ENCODE measurements at places on chromosomes 12 and 14.

DNA sequence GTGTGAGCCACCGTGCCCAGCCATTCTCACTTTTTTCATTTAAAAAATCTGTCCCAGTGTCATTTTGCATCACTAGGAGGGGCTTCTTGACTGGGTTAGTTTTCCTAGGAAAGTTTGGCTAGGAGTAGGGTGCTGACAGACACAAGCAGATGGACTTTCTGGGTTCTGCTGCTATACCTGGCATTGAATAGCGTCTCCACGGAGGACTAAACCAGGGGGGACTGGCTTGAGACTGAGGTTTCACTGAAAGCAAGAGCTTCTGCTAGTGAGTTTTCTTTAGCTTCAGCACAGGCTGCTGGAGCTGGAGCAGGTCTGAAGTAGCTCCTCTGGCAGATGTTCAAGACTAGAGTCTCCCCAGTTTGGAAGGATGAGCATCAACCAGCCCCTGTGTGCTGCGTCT, 1.4 kb downstream of the SLC10A1 start:
- no peak for DNase-seq

DNA sequence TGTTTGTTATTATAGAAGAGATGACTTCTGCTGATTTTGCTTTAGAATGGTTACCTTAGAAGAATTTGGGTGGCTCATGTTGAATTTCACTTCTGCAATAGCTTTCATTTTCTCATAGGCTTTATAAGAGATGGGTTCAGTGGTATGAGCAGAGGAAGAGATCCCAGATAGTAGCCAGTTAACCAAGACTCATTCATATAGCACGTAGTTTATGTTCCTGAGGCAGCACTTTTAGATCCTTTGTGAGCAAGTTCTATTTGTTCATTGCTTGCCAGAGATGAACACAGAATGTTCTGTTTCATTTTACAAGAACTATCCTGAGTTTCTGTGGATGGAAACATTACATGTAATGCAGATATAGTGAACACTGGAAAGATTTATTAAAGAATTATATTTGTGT, 32.2 kb downstream of the RAB21 start:
- DNase-seq = no peak

DNA sequence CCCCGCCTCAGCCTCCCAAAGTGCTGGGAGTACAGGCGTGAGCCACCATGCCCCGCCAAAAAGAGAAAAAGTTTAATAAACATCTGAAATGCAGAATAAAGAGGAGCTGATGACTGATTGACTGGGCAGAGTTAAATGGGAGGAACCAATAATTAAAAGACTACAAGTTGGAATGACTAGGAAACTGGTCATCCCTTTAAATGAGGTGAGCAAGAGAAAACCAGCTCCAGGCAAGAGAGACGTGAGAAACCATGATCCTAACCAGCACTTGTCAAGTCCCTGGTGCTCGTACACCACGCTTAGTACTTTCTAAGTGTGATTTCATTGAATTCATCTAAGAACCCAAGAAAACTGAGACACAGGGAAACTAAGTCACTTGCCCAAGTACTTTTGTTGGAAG, 47.9 kb downstream of the MAP1LC3B2 start:
- no peak for DNase-seq

- peak; percentile 88 for DNase-seq
These were observed 107.3 kb downstream of the BCL11B start for GRCh38 chr14:99164712-99165111.

DNA sequence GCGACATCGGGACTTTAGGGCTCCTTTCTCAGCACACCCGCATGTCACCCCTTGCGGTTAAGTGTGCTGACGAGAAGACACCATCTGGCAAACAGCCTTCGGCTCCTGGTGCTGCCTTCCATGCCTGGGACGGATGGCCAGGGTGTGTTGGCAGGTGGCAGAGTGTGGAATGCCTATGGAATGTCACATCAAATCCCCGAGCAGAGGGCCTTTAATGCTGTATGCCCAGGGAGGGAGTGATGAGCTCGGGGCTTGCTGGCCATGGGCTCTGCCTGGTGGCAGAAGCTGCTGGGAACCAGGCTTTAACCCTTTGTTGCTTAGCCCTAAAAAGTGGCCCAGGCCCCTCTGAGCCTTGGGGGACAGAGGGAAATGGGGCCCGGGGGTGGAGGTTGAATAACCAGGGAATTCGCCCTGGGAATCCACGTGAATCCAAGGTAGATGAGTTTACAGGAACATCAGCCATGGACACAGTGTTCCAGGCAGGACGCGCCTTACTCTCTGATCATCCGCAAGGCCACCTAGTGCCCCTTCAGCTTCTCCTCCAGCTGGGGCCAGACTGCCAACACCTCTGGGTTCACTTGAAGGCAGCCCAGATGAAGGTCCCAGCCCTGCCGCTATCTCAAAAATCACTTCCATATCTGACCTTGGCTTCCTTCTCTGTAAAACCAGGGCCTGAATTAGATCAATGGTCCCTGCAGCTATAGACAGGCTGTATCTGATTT, 17.4 kb downstream of the FAM181A start:
- no peak for DNase-seq

DNA sequence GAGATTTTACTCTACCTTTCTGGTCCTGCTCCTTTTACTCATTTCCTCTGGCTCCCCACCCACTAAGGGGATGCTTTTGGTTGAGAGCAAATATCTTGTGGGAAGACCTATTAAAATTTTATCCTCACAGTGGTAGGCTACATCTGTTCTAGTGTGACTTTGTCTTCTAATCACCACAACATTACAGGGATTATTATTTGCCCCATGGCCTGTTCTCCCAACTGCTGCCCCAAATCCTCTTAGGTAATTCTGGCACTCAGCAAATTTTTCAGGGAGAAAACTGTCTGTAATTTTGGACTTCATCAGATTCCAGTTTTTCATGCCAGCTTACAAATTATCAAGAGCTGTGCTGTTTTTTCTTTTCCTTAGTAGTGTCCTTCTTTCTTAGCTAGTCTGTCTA, 172.3 kb downstream of the GPHN start:
- DNase-seq = no peak

- DNase-seq = no peak
These were observed 312.8 kb upstream of the FKBP4 start for GRCh38 chr12:2481951-2482350.

GRCh38 chr12:118813778-118814357, 167.5 kb upstream of the SRRM4 start:
- DNase-seq = no peak

DNA sequence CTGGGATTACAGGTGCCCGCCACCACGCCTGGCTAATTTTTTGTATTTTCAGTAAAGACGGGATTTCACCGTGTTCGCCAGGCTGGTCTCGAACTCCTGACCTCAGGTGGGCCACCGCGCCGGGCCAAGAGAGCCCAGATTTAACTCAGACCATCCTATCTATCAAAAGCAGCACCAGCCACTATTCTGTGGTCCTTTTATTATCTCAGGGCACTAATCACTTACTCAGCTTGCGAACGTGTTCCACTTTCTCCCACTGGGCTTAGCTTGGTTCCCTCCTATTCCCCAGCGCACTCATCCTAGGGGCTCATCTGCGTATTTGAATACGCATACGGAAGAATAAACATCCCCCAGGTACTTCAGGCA, 16.2 kb upstream of the AACS start:
- DNase-seq = no peak

GRCh38 chr12:100348657-100349454, 8.0 kb upstream of the SLC17A8 start:
- DNase-seq = peak; percentile 58

GRCh38 chr12:5567016-5567725, 135.3 kb downstream of the NTF3 start:
- peak; percentile 25 for DNase-seq

GRCh38 chr14:51490205-51490604, 161.5 kb upstream of the FRMD6 start:
- no peak for DNase-seq

DNA sequence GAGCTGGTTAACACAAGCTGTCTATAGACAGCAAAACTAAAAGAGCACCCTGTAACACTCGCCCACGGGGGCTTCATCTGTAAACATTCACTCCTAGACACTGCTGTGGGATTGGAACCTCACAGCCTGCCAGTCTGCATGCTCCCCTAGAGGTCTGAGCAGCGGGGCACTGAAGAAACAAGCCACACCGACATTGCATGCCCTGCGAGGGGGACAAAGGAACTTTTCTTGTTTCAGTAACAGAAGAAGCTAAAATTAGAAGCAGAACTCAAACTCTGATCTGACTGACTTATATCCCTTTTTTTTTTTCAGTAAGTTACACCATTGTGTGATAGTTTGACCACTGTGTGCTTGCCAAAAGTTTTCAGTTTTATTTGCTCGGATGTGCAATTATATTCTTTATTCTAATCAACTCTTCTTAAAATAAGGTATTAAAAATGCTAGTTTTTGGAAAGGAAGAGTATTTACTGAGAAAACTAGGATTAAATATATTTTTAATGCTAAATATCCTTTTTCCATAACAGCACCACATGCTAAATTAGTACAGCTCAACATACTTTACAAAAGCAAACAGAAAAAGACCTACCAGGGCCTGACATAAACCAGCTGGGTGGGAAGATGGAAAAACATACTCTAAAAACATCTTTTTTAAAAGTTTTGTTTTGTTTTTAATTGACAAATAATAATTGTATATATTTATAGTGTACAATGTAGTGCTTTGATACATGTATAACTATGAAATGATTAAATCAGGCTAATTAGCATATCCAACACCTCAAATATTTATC, 100.2 kb downstream of the EPS8 start:
- DNase-seq = no peak

DNA sequence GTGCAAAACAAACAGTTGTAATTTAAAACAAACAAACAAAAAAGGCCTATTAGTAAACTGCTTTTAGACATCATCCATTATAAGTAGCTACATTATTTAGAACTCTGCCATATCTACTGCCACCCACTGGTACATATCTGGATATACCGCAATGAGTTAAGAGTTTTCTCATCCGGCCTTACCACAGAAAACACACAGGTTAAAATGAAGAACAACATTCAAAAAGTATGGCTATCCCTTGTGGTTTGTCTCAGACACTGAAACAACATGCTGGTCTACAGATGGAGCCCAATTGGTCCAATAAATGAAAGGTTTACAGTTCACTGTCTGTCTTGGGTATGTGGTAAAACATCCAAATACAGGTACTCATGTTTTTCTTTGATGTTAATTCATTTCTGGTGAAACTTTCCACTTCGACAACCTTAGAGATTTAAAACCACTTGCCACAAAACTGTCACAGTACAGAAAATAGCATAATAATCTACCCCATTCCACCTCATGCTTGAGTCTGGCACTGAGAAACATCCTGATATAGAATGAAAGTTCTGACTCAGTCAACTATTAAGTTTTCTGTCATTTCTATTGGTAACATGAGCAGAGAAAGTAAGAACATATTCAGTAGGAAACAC, 354.3 kb downstream of the CEP128 start:
- peak; percentile 1 for DNase-seq

- DNase-seq = no peak
These were observed 85.2 kb upstream of the PRMT8 start for GRCh38 chr12:3405821-3406220.

DNA sequence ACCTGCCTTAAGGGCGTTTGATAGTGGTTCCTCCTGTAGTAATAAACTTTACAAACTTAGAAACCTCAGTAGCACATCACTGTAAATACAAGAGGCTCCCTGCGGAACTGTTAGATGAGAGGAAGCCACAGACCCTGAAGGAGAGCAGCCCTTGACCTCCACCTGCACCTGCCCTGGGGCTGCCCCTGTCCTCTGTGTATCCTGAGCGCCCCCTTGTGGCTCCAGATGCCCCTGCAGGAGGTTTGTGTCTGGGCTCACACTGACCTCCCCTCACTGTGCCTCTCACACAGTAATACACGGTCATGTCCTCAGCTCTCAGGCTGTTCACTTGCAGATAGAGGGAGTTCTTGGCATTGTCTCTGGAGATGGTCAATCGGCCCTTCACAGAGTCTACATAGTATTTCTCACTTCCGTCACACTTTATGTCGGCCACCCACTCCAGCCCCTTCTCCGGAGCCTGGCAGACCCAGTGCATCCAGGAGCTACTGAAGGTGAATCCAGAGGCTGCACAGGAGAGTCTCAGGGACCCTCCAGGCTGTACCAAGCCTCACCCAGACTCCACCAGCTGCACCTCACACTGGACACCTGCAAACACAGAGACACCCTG, 1059.8 kb downstream of the TMEM121 start:
- DNase-seq = peak; percentile 59

- no peak for DNase-seq
These were observed 40.8 kb downstream of the CCDC88C start for GRCh38 chr14:91376547-91377477.

DNA sequence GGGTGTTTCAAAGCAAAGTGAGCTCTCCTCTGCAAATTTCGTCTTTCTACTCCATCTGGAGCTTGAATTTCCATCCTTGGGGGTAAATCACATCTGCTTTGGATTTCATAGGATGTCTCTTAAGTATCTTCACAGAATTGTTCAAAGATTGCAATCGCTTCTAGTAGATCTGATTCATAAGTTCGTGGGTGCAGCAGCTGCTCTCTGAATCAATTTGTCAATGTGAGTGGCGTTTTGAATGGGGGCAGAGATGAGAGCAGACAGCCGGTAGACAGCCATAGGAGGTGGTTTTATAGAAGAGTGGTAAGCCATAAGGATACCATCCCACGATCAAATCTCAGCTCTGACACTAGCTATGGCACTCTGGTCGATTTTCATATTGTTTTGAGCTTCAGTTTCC, 146.0 kb upstream of the RPH3A start:
- DNase-seq = no peak

- DNase-seq = no peak
These were observed 159.3 kb downstream of the SLC25A21 start for GRCh38 chr14:37013078-37013477.

- no peak for DNase-seq
These were observed 46.5 kb downstream of the ELK3 start for GRCh38 chr12:96240656-96241055.

DNA sequence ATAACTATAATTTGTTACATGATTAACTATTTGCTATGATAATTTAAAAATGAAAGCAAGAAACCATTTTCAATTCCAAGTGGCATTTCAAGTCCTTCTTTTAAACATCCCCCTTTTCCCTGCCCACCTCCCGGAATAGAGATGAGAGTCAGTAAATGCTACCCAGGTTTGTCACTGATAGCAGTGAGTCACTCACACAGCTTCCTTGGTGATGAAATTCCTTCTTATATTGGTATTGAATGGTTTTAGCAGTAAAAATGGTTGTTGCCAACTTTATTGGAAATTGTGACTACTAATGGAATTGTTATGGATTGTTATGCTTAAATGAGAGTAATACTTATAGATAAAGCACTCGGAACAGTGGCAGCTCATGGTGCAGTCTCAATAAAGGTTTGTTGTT, 90.5 kb downstream of the PPM1A start:
- DNase-seq = no peak

DNA sequence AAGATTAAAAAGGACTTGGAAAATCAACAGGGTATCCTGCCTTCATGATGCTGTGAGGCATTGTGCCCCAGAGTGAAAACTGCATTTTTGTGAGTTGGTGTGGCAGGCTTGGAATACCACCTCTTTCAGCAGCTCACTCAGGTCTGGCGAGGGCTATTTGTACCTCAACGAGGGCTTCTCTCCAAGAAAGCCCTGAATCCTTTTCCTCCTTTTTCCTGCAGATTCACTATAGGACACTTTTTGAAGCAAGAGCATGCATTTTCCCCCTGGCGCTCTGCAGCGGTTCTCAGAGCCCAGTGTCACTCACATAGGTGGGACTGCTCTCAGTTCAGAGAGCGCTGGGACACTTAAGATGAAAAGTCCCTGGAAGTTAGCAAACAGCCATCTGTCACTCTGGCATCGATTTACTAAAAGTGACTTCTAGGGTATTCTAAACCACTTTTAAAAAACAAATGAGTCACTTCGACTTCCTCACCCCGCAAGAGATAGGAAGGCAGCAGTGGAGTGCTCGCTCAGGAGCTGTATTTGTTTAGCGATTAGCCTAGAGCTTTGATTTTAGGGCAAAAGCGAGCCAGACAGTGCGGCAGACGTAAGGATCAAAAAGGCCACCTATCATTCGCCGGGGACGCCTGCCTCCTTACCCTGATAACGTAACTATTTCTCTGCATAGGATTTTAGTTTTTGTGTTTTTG, 782 bp upstream of the LGR5 start:
- DNase-seq = peak; percentile 20
